Non-pigmented ciliary epithelial cell (primary cell): ENCODE measurements at places on chromosomes 3 and 15.

DNA sequence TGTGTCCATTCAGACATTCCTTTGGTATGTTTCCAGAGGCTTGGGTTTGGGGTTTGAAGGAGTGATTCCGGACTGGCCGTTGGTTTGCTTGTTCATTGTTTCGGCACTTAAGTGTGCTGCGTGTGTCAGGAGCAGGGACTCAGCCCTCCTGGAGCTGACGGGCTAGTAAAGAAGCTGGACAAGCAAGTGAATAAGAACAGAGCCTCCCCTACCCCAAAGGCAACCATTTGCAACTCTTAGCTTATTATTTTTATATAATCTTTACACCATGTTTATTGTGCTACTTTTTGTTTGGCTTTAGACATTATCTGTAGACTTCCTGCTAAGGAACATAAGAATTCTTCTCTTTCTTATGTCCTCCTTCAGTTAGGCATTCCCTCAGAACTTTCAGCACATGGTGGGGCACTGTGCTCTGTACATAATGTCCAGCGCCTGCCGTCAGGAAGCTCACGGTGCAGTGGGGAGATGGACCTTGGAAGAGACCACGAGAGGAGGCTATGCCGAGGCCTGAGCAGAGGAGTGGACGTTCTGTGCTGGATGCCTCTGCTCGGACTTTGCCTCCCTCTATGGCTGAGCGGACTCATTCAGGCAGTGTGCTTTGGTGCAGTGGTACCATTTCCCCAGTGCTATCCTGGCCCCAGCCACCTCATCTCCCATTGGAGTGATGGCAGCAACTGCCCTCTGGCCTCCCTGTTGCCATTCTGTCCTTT, 65.4 kb downstream of the EEFSEC start:
- no peak for DNase-seq

- no peak for DNase-seq
These were observed 108.1 kb downstream of the ROBO2 start for GRCh38 chr3:77147836-77148578.

GRCh38 chr3:13764161-13764560, 115.7 kb downstream of the WNT7A start:
- no peak for DNase-seq

DNA sequence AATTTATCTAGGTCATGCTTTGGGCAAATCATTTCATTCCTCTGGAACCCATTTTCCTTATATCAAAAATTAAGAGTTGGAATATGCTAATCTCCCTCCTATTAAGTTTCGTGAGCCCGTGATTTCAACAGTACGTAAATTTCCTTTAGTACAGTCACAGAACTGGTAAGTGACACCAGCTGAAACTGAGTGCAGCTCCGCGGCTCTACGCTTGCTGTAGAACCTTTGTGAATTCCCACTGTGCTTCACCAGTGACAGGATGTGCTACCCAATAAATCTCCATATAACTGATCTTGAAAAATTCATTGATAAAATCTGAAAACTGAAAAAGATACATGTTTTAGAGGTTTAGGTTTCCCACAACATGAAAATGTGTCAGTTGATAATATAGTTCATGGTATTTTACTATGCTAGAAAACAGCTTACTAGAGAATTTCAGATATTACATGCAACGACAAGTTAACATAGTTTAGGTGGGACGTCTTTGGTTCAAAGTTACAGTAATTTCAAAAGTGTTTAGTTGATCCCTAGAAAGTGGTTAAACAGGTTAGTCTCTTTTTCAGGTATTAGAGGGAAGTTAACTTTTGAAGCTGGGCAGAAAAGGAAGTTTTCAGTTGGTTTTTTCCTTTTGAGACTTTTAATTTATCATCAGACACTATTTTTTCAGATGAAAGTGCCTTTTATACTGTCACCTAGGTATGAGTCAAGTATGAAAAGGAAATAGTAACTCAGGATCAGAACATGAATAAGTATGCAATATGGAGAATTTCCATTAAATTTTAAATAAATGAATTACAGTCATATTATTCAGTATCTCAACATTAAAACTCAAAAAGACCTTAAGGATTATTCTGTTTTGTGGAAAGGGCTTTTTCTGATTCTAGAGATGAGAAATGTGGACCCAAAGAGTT, 57.0 kb downstream of the PPARG start:
- DNase-seq, result no peak

DNA sequence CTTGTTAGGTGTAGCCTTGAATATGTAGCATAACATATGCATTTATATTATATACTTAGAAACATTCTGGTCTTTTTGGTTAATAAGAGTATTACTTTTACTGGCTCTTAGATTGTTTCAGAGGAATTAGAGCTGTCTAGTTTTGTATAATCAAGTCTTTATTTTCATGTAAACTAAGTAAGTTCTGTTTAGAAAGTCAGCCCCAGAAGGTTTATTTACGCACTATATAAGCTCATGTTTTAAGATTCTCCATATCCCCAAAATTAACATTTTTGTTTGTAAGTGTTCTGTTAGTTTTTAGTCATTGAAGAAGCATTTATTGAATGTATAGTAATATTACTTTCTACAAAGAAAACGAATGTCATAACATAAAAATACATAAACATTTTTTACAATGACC, 158.1 kb downstream of the HCN4 start:
- DNase-seq, result no peak

DNA sequence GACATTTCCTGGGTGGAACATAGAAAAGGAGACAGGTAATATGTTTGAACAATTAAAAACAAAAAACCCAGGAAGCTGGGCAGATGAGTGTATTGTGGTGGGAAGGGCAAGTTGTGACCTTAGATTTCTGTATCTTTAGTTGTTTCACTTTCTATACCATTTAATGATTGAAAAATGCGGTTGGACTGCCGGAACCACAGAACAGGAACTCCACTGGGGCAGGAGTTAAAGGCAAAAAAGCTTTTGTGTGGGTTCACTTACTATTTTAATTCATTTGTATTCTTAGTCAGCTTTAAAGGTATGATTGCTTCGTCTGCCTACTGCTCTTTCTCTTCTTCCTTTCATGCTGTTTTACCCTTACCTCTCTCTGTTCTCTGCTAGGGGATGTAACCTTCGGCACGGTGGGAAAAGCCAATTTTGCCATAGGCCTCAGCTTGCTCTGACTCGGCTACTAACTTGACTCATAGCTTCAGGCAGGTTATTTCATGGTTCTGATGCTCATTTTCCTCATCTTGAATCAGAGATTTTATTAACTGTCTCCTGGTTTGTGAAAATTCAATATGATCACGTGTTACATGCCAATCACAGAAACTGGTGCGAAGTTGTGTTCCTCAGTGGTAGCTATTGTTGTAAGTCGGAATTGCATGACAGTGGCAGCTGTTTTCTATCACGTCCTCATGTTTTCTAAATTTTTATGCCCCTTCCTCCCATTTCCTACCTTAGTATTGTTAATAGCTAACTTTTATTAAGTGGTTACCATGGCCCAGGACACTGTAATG, 1.6 kb upstream of the MCTP2 start:
- DNase-seq, result no peak

DNA sequence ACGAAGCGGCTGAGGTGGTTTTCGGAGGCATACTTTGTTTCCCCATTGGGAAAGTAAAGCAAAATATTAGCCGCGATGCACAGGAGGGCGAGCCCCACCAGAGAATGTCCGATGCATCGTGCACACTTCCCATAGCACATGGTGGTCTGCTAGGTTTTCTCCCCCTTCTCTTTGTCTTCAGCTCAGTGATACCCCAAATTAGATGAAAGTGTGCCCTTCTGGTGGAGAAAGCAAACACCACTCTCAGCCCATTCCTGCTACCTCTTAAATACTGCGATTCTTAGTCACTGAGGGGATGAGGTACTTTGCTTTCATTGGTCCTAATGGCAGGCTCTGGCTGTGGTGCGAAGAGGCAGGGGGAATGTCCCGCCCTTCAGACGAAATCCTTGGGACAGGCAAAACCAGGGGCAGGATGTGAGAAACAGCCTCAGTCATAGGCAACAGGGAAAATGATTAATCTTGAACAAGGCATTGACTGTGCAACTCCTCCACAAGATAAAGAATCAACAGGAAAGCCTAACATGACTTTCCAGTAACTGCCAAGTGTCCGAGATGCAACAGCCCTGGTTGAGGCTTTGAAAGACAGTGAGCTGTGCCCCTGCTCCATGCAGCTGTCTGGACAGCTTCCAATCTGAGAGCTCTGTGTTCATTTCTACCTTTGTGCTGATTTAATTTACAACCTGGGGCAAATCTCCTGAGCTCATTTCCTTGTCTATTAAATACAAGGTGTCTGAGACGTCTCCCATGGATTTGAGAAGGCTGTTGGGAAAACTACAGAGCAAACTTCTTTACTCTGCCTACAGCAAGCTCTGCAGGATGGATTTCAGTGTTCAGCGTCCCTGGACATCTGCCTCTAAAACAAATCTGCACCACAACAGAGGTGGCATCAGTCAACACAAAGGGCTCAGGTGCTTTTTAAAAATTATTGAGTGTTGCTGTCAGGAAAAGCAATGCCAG, at the start of gene TM4SF1:
Gene TM4SF1 (minus strand): TSS at position 242 of the 957 bp plus-strand sequence. CDS start 102 bp downstream, at position 140.
- DNase-seq, result no peak

GRCh38 chr3:101849714-101850245, 466 bp downstream of the NFKBIZ start:
- no peak for DNase-seq

DNA sequence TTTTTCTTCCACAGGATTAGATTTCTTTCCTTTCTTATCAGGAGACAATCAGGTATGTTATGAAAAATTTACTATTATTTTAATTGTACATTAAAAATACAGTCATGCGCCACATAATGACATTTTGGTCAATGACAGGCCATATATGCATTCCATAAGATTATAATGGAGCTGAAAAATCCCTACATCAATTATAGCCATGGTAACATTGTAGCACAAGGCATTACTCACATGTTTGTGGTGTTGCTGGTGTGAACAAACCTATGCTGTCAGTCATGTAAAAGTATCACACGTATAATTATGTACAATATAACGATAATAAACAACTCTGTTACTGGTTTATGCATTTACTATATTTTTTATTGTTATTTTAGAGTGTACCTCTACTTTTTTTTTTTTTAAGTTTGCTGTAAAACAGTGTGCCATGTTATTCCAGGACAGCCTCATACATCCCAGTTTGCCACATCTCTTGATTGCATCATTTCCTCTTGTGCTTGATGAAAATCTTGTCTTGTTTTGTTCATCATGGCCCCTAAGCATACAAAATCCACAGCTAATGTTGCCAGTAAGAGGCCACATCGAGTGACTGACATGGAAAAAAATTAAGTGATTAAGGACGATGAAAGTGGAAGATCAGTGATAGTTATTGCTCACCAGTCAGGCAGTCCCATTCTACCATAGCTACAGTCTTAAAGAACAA, 21.4 kb downstream of the CALML4 start:
- no peak for DNase-seq

DNA sequence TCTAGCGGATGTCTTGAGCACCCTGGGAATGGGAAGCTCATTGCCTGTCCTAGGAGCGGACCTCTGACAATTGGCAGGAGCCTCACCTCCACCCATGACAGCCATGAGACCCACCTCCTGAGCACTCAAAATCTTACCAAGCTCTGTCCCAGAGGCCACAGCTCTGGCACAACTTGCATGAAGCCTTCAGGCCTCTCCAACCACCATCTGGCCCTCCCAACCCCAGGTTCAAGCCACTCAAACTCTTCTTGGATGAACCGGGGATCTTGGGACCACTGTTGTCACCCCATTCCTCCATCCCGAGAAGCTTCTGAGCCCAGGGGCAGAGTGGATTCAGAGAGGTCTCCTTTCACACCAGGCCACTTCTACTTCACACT, 1.5 kb downstream of the VIPR1 start:
- DNase-seq, result no peak

DNA sequence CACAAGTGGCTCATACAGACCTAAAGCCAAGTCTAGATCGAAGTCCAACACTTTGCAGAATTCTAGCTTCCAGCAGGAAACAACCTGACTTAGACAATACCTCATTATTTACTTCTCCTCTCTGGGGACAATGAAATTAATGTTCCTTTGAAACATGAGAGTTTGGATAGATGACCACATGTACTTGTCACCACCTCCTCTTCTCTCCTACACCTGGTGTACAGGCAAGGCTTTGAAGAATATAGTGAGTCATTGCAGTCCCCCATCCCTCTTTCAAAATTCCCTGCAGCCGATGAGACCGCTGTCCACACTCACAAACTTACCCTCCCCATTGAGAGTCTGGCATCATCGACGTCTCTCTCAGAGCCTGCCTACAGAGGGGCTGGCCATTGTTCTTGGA, 189.0 kb upstream of the HES1 start:
- no peak for DNase-seq

DNA sequence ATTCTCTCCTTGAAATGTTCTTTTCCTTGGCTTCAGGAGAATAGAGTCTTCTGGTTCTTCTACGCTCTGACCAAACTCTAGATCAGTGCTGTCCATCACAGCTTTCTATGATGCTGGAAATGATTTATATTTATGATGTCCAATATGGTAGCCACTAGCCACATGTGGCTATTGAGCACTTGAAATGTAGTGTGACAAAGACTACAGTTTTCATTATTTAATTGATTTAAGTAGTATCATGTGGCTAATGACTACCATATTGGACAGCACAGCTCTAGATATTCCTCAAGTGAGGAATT, 2.9 kb downstream of the LNP1 start:
- no peak for DNase-seq

- no peak for DNase-seq
These were observed 1.0 kb downstream of the LPP start for GRCh38 chr3:188154809-188155574.

- DNase-seq, result no peak
These were observed 38.0 kb upstream of the XCR1 start for GRCh38 chr3:46065294-46065705.

DNA sequence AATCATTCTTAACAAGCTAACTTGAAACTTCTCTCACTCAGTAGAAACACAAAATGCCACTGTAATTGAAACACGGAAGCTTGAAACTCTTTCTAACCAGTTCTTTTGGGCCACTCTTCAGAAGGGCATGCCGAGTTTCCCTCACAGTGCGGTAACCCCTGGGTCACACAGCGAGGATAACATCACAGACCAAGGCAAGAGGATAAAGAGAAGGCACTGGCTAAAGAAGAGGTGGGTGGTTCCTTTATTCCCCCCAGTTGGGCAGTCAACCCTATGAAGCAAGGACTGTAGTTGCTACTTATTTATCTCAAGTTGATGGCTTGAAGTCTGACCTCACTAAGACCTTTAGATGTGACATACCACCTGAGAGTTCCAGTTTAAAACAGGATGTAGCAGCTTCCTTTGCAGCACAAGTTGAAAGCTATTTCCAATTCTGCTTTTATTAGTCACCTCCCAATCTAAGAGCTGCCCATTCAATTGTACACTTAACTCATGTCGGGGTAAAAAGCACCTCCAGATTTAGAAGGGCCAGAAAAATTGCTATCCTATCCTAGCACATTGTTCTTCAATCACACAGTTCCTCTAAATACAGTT, 272.4 kb downstream of the TIGIT start:
- no peak for DNase-seq

GRCh38 chr15:35306361-35306981, 221.4 kb upstream of the NANOGP8 start:
- no peak for DNase-seq

- no peak for DNase-seq
These were observed 12.2 kb downstream of the RNF123 start for GRCh38 chr3:49701388-49702077.
